ENCODE measurements at places on chromosomes 7 and 10. TPM values are rescaled to one million over a fixed set of nuclear protein-coding genes. Genes with fewer than 3 reads are reported as not detected.
A peak's percentile ranks its signal among the peaks of the same experiment; 100 is the strongest.

SLC26A4 gene
- total RNA-seq = 0.24 TPM

DNA sequence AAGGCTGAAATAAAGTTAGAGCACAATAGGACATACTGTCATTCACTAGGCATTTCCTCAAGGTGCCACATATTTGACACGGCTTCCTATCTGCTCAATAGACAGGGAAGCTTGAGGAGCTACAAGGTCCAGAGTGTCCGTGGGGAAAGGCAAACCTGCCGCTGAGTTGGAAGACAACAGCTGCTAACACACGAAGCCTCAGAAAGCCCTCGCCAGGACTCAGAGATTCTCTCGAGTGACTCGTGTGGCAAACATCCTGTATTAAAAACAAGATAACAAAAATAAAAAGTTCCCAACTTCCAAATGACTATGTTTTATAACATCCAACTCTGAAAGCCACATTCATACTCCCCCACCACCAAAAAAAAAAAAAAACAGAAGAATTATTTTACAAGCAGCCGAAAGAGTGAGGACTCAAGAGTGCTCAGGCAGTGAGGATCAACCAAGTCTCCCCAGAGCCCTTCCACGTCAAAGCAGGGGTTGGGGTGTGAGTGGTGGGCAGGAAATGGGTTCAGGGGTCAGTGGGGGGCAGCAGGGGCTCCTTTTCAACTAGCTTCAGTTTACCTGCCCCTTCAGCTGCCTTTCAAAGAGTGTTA is 67.6 kb downstream of the STK17A start:
- no peak for ATAC-seq

CRHR2 gene
- total RNA-seq = not detected

DNA sequence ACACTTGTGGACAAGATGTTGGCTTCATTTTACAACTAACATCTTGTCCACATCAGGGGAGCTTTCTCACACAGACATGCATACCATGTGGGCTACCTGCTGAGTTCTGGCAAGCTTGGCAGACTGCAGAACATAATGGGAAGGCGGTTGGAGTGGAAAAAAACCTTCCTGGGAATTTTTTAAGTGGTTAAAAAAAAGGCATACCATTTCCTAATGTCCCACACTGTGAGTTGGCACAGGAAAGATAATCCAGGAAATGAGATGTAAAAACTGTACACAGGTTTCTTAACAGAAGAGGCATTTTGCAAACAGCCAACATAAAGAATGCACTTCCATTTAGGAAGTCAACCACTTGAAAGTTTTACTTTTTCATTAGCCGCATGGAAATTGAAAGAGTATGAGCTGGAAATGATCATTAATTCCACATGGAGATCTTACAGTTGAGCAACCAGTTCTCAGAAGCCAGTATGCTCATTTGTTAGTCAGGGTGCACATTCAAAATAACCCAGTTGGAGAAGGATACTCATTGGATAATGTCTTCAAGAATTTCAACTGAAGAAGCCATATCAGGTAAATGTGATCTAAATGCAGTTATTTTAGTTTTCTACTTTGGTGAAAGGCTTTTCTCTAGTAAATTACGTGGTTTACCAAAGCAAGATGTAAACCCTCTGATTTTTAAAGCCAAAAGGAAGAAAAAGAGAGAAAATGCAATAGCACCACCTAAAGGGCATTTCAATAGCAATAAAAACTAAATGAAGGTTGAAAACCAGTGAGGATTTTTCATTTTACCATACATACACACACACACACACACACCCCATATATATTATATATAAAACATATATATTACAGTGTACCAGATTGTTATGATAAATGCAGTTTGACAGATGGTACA is 194.0 kb downstream of the TAX1BP1 start:
- ATAC-seq = no peak

DNA sequence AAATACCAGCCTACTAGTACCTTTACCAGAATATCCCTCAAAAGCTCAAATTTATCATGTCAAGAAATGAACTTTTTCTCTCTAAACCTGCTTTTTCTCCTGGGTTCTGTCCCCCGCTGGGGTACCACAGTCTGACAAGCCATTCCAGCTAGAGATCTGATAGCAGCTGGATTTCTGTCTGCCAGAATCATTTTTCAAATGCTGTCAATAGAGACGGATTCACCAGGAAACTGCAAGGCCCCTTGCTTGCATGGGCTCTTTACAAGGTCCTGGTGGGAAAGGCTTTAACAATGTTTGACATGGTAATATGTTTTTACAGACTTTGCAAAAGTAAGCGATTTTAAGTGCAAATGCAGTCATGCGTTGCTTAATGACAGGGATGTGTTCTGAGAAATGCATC is 4.9 kb upstream of the ANXA11 start:
- ATAC-seq = no peak

DNA sequence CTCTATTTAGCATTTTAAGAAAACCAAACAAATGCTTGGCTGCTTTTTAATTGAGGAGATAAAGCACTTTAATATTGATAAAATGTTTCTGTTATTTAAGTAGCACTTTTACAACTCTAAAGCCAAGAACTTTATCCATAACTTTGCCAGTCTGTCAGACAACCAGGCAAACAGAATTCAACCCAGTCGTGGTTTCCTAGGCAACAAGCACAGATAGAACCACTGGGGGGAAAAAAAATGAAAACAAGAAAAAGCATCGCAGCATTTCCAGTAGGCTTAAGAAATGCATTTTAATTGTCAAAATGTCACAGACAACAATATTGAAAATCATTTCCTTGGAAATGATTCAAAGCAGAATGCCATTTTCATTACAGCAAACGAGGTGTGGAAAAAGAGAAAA is 323.4 kb downstream of the PARD3 start:
- no peak for ATAC-seq

DNA sequence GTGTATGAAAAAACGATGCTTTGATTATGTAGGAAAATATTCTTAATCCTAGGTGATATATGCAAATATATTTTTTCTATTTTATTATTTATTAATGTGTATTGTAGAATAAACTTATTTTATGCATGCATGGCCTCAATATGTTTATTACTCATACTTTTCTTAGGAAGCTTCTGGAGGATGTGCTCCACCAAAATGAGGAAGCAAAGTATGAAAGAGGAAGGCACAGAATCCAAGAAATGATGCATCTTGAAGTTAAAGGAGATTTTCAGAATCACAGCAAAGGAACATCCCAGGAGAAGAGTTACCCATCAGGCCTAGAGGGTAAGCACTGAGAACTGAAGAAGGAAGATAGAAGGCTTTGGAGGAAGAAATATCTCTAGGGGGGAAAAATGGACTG is 35.0 kb upstream of the MRPS16 start:
- ATAC-seq = no peak

CLEC2L gene
- not detected for total RNA-seq

CALD1 gene
- total RNA-seq = 46.1 TPM

DNA sequence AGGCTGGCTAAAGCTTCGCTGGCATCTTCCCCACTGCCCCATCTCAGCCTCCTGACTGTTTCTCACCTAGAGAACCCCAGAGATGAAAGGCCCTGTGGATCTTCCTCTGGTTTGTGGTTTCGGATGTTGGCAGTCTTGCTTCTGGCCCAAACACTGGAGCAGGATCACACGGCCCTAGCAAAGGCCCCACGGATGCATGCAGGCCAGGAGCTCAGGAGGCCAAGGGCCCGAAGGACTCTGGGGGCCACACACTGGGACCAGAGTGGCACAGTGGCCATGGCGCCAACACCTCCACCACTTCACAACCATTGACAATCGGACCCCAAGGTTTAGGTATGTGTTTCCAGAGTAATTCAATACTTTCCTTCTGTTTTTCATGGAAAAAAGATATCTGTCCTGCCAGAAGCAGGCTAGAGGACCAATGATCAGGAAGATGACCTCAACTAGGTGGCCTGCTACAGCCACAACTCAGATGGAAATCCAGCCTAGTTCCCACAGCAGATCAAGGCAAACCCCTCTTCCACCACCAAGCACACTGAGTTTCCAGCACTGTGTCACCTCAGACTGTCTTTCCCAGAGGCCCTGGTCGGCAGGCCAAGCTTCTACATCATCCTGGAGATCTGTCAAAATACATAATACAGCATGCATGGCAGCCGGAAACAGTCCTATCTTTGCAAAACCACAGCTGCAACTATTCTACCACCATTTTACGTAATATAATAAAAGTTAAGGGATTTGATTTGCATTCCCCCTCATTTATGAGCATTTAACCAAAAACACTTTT is 53.0 kb downstream of the CTBP2 start:
- no peak for ATAC-seq

PRSS2 gene
- total RNA-seq = not detected

GRCh38 chr10:43396061-43396927 is 12.7 kb downstream of the HNRNPF start:
- ATAC-seq = peak; percentile 84

LRIT1 gene
- not detected for total RNA-seq

ZNF680 gene
- total RNA-seq = 4.9 TPM

Data from esophagus mucosa (tissue), 1 donor.